ENCODE measurements at places on chromosomes 5 and 9.
A peak's percentile ranks its signal among the peaks of the same experiment; 100 is the strongest.

GRCh38 chr5:129074903-129075302 lies 19.6 kb upstream of the ISOC1 start:
- no peak for DNase-seq

DNA sequence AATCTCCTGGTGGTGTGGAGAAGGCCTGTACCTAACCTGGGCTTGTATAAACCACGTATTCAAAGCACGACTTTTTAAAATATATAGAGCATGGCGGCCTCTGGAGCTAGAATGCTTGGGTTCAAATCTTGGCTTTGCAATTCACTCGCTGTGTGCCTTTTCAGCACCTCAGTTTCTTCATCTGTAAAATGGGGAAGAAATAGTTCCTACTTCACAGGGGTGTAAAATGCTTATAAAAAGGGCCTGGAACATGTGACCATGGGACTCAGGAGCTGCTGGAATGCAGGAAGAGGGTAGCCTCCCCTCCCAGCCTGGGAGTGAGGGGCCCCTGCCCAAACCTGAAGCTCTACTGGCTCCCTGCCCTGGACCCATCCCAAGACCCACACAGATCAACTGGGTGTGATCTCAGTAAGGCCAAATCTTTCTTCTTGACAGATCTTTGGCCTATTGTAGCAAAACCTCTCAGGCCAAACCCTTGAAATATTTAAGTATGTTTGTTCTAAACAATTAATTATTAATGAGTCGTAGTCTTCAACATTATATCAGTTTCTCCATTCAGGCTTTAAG lies 269.0 kb downstream of the ZSWIM6 start:
- no peak for DNase-seq

GRCh38 chr9:20292002-20292401 lies 330.3 kb downstream of the MLLT3 start:
- no peak for DNase-seq

DNA sequence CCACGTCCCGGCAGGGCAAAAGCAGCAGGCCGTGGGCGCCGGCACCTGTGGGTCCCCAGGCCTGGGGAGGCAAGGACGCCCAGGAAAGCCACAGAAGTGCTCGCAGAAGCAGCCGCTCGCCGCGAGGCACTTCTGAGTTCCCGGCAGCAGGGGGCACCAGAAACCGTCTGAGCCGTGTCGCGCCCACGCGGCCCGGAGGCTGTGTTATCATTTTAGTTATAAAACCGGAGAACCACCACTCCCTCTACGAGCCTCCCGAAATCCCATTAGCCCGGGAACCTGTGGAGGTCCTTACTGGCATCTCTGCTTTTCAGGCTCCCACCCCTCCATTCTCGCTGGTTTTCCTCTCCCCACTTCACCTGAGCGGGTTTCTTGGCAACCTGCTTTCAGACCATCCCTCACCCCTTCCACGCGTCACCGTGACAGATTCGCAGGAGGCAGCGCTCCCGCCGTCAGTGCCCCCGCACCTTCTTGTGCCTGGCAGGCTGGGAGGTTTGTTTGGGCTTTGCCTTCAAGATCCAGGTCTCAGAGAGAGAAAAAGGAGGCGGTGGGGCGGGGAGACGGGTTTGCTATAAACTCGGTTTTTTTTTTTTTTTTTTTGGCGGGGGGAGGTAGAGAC lies 2.3 kb downstream of the GDNF start:
- DNase-seq = peak; percentile 5

DNA sequence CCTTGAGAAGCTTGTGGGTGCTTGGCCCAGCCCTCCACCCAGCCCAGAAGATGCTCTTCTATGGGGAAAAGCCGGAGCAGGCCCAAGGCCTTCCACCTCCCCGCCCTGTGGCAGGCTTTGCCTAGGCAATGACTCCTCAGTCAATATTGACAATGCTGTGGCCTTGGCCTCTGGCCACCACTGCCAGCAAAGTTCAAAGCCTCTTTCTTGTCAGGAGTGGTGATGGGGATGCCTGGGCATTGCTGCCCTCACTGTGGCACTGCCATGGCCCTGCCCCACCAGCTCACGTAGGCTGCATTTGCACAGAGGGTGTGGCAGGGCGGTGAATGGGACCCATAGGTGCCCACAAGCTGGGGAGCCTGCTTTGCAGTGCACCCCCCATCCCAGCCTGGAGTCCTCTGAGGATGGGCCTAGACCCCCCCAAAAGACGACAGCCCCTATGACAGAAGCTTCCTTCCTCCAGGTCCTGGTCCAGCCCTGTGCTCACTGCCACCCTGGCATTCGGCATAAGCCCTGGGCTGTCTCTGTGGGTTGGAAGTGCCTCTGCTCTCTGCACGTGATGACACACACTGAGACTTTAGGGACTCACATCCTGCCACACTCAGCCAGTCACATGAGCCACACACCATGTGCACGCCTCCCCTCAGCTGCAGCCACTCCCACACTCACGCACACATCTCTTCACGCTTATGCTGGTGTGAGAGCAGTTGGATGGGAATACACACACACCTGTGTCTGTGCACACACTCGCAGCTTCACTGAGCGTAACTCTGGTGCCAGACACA lies 31.1 kb downstream of the MORN5 start:
- no peak for DNase-seq

DNA sequence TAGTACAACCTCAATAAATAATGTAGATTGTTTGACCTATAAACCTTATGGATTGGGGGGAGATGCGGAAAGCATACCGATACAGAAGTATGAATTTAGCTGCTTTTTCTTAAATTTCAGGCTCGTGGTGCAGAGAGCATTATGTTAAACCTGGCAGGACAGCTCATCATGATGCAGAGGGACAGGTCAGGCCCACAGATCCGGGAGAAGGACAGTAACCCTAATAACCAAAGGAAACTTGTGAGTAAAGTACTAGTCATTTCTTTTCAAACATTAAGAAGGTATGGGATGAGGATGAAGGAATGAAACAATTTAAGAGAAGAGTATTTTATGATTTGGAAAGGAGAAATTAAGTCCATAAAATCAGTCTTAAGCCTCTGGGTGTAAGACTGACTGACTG lies 70.5 kb downstream of the ERMP1 start:
- no peak for DNase-seq

DNA sequence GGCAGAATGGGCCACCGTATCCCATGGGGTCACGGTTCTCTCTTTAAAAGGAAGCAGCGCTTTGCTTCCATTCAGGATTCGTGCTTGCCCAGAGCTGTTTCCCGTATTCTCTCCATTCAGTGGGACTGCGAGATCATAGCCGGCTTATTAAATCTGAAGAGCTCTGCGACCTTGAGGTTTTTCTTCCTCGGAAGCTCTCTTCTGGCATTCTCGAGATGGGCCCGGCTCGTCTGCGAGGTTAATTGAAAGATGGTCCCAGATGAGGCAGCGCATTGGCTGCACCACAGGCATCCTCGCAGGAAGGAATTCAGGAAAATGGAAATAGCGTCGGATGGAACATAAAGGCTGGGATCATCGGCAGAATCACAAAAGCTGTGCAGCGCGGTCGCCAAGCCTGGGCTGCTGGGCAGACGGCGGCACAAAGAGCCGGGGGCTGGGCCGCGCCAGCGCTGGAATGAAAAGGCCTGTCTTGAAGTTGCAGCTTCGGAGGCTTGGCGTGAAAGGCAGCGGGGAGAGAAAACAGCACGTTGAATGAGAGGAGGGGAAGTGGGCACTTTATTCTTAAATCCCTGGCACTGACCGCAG lies 236.2 kb downstream of the IRX2 start:
- no peak for DNase-seq

DNA sequence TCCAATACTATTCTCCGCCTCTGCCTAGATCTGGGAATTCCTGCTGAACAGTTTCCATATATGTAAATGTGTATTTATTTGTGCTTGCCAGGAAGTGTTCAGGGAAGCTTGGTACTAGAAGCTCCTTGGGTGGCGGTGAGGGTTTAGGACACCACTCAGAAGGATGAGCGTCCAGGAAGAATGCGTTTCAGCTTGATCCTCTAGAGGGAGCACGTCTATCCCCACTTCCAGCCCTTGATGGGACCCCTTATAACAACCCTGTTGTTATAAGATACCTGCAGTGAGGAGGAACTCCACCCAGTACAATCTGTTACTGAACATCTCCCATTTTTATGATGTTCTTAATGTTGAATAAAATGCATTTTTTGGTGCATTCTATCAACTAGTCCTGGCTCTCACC lies 88.9 kb downstream of the CYFIP2 start:
- DNase-seq = no peak

DNA sequence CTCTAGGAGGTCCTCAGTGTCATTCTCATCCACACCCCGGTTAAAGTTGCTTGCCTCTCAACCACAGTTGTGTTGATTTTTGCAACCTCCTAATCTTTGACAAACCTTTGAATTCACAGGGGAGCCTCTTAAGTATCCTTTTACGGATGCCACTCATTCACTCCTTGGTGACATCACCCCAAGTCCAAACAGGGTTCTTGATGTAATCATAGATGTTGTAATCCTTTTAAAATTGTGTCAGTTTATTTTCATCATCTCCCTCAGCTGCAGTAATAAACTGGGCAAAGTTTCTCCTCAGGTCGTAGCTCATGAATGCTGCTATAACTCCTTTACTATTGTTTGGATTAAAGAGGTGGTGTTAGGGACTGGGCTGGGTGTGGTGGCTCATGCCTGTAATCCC lies 637.2 kb upstream of the NUDT12 start:
- no peak for DNase-seq

GRCh38 chr5:140345919-140346347 lies 470 bp downstream of the HBEGF start:
- DNase-seq = no peak

DNA sequence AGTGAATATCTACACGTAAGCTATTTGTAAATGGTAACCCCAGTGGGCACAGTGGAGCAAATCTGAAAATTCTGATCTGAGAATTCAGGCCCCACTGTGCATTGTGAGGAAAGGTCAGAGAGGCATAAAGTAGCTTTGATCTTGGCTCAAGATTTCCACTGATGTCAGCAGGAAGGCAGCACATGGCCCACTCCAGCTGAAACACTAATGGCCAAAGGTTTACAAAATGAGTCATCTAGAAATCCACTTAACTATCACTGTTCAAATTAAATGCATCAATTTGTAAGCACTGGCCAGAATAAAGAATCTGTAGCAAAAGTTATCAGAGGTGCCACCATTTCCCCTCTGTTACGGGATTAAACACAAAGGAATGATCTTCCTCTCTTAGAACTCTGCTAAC lies 191.6 kb downstream of the C9orf152 start:
- no peak for DNase-seq

DNA sequence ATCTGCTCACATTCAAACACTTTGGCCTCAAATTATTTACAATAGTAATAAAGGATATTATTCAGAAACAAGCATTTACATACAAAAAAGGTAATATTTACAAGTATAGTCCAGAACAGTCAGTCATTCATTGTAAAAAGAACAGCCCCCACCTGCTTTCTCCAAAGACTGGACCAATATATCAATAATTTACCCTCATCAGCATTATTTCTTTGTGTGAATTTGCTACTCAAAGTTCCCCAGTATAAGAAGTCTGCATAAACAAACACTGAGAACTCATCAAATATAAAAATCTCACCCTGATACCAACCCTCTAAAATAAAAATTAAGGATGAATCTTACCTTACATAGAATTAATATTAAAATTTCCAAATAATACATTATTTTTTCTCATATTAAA lies 267.8 kb upstream of the POU5F2 start:
- DNase-seq = no peak

DNA sequence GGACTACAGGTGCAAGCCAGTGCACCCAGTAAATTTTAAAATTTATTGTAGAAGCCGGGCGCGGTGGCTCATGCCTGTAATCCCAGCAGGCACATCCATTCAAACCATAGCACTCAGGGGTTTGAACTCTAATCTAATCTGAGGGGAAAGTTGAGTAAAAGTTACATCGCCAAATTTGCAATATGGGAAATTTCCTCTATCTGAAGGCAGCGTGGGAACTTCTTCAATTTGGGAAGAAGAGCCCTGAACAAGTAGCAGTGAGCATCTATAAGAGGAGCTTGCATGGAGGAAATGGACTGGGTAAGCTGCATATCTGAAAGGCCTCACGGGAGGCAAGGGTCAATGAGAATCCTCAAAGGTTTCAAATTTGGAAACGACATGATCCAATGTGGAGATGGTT lies 2.7 kb upstream of the DNAJC25 start:
- DNase-seq = no peak

DNA sequence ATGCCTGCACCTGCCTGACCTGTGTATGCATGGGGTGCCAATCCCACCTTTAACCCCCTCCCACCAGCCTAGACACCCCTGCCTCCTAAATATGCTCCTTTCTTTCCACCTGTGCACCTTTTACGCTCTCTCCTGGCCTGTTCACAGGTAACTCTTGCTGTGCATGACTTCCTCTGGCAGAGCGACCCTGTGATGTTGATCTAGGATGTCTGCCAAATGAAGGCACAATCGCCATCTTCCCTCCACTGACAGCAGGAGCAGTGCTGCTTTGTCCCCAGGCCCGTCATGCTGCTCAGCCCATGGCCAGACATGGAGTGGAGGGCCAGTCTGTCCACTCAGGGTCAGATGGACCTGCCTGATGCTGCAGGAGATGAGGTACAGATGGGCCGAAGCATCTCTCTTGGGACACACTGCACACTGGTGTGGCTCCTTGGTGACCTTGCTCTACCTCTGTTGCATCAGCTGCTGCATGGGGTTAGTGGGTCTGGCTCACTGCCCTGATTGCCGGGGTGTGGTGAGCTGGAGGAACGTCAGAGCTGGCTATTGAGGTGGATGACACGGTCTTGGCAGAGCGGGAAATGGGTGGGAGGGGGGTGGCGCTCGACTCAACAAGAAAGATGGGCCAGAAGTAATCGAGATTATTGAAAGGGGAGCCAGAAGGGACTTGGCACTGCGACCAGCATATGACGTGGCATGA lies 101.7 kb upstream of the PITX1 start:
- no peak for DNase-seq

- DNase-seq = no peak
Measured at GRCh38 chr9:109914280-109915027, 134.5 kb downstream of the PALM2AKAP2 start.

- no peak for DNase-seq
Measured at GRCh38 chr5:8332666-8333445, 463.9 kb downstream of the MTRR start.

DNA sequence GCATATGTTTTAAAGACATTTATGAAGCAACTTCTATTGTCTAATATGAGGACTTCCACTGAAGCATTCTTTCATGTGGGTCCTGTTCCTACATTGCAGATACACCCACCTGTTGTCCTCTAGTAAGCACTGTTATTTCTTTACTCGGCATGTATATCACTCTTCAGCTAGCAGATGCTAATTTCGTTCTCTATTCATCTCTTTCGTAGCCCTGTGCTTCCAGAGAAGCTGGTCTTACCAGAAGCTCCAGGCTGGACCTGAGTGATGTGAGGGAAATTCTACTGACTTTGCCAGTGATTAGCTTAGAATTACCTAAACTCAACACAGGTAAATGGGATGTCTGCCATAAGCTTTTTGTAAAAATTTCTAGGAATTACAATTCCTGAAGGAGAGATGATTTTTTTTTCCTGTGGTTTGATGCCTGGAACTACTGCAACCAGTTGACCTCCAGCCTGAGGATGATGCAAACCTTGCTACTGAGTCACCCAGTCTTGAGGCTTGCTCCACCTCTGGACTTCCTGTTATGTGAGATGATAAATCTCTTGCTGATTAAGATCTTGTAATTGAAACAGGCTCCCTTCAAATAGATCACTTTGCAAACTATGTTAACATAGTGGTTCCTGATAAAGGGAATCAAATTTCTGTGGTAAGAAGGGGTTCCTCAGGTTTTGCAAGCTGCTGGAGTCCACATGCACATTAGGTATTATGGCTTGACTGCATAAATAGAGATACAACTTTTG lies 52.2 kb upstream of the SPINK5 start:
- DNase-seq = no peak

All from stimulated activated CD8-positive, alpha-beta memory T cell treated with anti-CD3 and anti-CD28 coated beads, Interleukin-7, amount 100 ng/mL, for 4 hours (primary cell).